ENCODE measurements at places on chromosomes 7 and 10.

DNA sequence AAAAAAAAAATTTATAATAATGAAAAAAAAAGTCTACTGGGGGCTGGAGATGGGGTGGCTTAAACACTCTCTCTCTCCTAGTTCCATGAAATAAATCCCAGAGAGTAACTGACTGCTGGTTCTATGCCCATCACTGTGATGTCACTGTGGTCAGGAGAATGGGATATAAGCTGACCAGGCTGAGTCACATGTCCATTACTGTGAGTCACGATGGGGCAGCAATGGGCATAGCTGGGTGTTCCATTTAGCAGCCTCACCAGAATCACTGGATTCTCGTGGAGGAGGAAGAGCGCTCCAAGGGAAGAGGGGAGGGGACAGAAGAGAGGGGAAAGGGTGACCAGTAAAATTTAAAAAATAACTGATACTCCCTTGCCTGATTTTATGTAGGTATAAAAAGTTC lies 37.1 kb downstream of the MASTL start:
- DNase-seq, result no peak

GRCh38 chr10:21308018-21308417 lies 217.5 kb downstream of the SKIDA1 start:
- no peak for DNase-seq

DNA sequence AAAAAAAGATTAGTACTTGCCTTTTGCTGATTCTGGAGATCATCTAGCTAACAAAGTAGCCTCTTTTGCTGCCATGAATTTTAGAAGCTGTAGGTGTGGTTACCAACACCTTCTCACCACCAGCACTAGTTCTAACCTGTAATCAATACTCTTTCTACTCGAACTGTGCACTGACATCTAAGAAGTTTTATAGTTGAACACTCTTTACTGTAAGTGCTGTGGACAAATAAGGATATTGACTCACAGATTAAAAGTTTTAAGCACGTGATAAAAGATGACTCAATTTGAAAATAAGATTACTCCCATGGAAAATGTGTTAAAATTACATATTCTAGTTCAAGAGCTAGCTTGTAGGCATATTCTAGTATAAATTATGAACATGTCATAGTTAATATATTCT lies 89.9 kb downstream of the REEP3 start:
- no peak for DNase-seq

DNA sequence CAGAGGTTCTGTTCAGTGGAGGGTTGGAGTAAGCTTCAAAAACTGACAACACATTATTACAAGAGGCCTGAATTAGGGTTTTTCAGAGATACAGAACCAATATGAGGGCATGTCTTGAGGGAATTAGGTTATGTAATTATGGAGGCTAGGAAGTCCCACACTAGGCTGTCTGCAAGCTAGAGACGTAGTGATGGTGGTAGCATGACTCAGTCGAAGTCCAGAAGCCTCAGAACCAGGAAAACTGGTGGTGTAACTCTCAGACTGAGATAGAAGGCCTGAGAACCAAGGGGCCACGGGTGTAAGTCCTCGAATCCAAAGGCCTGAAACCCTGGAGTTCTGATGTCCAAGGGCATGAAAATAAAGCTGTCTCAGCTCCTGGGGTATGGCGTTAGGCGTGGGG lies 35.6 kb downstream of the ZNF518A start:
- no peak for DNase-seq

- DNase-seq, result no peak
These were observed 177.7 kb upstream of the PRSS1 start for GRCh38 chr7:142571581-142571980.

GRCh38 chr7:16493266-16493665 lies 27.7 kb upstream of the SOSTDC1 start:
- no peak for DNase-seq

DNA sequence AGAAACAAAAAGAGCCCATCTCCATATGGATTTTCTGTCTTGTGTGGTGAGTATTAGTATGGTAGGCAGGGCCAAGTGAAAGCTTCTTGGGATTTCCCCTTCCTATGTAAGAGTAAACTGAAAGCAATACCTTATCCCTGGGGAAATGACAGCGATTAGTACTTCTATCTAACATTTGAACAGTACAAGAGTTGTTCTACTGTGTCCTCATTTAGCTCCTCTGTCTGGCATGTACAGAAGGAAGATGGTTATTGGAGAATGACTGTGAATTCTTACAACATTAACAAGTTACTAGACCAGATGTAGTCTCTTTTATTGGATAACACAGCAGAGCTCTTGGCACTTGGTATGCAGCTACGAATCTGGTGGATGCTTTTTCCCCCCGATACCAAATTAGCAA lies 17.9 kb upstream of the TRIL start:
- DNase-seq, result no peak

GRCh38 chr7:2944739-2945138 lies 98.9 kb downstream of the CARD11 start:
- no peak for DNase-seq

GRCh38 chr7:104584620-104585019 lies 256.2 kb downstream of the LHFPL3 start:
- no peak for DNase-seq

DNA sequence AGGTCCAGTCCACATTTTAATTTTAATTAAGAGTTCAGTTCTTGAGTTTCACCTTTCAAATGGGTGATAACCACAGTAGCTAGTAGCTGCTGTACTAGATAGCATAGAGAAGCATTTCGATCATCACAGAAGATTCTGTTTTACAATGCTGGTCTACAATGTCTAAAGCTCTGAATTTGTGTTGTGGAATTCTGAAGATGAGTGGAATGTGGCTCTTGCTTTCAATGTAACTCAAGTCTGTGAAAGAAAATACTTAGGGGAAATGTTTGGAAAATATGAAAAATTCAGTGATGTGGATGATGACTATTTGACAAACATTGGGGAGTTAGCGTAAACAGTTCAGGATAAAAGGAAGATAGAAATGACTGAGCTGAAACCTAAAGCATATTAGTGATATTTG lies 139.4 kb downstream of the GNAT3 start:
- no peak for DNase-seq

GRCh38 chr7:30923774-30924413 lies 12.2 kb downstream of the AQP1 start:
- DNase-seq, result no peak

- no peak for DNase-seq
These were observed 99.1 kb downstream of the ANK3 start for GRCh38 chr10:60290558-60290957.

GRCh38 chr10:34407324-34407805 lies 407.7 kb downstream of the PARD3 start:
- no peak for DNase-seq

GRCh38 chr10:78321000-78321399 lies 287.3 kb downstream of the RPS24 start:
- no peak for DNase-seq

DNA sequence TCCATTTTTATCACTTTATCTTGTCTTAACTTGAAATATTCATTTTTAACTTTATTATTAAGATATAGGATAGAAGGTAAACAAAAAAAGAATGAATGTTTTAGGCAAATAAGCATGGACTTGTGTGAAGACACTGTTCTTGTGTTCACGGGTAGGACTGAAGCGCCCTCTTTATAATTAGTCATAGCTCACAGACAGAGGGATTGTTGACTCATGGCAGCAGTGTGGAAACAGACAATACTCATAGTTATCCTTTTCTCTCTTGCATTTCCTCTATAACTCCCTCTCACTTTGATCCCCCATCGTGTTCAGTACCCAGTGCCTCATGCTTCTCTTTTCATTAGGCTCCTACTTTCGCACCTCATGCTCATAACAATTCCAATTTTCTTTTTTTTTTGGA lies 731.8 kb downstream of the PHTF2 start:
- no peak for DNase-seq

GRCh38 chr7:36289833-36290661 lies 99.6 kb upstream of the ANLN start:
- no peak for DNase-seq

GRCh38 chr7:42123716-42124115 lies 113.3 kb downstream of the GLI3 start:
- DNase-seq, result no peak

GRCh38 chr7:33250421-33250871 lies 121.1 kb downstream of the BBS9 start:
- DNase-seq, result no peak

DNA sequence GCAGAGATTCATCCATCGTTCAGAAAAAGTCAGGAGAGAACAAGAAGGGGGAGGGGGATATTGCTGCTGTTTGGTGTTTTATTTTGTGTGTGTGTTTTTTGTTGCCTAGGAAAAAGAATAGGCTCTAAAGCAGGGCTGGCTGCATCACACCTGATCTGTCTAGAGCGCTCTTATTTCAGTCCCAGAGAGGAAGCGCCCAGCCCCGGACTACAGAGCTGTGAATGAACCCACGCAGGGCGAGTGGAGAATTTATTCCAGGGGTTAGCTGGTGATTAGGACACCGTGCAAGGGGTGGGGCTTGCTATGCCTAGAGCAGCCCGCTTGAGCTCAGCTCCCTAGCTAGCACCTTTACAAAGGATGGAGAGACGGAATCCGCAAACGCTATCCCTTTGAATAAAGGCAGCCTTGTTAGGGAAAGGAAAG lies 621 bp upstream of the FAM13C start:
- DNase-seq, result no peak

DNA sequence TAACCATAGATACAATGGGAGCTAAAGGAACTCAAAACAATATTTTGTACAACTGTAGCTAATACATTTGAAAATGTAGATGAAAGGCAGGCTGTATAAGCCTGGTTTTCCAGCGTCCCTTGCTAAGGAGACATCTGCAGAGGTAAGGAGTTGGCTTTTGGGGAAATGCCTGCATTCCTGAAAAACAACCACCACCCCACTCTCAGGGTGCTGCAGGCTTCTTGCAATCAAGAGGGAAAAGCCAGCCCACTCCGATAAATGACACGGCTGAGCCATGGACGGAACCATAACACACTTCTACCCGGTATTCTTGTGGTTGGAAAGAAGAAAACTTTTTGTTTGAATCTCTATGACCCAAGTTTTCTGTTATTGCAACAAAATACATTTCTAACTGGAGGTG lies 200.3 kb downstream of the TEX36 start:
- no peak for DNase-seq

DNA sequence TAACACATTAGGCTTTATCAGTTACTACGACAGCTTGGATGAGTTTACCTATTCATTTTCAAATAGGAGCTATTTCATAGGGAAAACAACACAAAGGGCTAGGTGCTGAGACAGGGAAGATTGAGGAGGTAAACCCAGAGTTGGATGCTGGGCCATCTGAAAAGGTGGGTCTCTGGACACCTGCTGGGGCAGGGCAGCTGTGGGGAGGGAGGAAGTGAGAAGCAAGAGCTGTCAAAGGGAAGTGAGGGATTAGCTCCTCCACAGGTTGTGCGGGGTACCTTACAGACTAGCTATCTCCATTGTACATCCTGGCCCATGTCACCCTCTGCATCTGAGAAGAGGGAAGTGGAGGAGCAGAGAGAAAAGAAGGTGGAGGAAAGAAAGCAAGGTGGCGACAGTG lies 48.9 kb downstream of the BLNK start:
- no peak for DNase-seq

DNA sequence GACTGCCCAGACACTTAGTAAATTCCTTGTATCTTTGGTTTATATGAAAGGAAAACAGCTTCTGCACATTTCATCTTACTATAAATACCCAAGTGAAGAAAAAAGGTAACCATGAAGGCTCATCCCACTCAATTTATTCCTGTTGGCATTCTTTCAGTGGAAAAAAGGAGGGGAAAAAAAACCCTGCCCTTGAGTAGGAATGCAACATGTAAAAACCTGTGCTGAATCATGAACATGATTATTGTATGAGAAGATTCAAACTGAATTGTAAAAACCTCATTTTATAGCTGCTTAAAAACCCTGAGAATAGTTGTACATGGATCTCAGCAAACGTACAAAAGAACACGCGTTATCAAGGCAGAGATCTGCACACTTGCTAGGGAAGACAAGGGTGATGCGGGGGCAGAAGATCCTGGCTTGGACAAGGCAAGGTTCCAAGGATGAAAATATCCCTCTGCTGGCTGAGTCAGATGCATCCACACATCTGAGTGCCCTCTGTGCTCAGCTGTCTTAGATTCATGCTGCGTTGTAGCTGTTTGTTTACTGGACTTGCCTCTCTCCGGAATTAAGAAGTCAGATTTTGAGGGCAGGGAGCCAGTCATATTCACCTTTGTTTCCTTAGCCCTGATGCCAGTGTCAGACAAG lies 658.2 kb downstream of the PARD3 start:
- DNase-seq, result no peak

- no peak for DNase-seq
These were observed 91.9 kb upstream of the C1GALT1 start for GRCh38 chr7:7090460-7090859.

DNA sequence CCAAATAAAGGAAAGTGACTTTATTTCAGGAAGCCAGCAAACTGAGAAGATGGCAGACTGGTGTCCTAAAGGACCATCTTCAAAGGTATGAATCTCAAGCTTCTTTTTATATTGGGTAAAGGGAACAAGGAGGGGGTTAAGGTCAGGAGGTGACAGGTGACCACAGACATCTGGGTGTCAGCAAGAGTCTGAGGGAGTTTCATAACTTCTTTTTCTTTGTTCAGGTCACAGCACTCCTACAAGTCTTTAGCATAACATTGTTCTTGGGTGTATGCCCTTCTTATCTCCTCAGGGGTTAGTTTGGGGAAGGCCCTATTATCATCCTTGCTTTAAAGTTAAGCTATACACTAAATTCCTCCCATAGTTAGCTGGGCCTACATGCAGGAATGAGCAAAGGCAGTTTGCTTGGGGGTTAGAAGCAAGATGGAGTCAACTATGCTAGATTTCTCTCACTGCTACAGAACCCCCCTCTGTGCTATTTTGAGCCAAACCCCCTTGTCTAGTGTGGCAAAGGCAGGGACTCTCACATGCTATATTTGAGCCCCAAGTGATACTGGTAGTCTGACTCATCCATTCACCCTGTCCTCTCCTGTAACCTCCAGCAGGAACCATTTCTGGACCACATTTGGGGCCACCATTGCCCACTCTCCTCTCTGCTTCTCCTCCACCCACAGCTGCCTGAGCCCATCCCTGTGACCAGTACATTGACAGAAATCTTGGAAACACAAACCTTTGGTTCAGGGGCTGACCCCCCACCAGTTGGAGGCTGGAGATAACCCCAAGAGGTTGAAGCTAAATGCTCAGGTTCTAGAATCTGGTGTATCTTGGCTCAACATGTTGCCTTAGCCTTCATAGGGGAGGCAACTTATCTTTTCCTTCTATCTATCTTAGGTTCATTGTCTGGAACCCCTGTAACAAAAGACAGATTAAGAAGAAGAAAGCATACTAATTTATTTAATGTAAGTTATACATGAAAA lies 55.5 kb upstream of the LRGUK start:
- DNase-seq, result no peak

Data from T follicular helper cell (primary cell).